ENCODE measurements at places on chromosomes 13 and 19. TPM values are rescaled to one million over a fixed set of nuclear protein-coding genes. Genes with fewer than 3 reads are reported as not detected.

DNA sequence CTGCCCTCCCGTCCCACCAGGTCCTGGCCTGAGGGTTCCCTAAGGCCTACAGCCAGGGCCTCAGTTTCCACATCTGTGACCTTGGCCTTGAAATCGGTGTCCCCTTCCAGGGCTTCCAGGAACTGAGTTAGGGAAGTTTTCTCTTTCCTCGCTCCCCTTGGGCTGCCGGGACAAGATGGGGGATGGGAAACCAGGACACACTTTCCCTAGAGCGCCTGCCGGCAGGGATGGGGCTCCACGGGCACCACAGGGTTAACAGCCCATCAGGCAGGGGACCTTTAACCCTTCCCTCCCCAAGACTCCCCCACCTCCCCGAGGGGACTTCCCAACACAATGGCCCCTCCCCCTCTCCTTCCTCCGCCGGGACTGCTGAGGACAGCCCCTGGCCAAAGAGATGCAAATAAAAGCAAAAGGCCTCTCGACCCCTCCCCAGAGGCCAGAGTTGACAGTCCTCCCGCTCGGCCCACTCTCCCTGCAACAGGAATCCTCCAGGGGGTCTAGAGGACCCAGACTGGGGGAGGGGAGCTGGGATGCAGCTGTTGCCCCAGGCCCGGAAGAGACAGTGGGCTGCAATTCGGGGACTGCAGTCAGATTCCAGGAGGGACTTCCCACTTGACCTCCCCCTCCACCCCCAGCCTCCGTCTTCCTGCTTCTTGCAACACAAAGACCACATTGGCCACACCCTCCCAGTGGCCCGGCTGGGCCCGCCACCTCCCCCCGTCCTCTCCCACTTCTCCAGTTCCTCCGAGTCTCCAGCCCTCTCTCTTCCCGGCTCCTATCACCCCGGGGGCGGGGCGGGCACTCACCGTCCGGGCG, 3.4 kb downstream of the BBC3 start:
- H3K4me1 ChIP-seq: peaks cover 18% of the 10 kb centered on the region
- H3K36me3 ChIP-seq: peaks cover 10% of the 10 kb centered on the region
- DNase-seq: peak; percentile 60
- H3K27me3 ChIP-seq: no peaks in the 10 kb centered on the region
- peak overlapping the region; percentile 80 for H3K4me3 ChIP-seq
- H3K27ac ChIP-seq: peak overlapping the region; percentile 84

GRCh38 chr19:573519-573825, 1.1 kb downstream of the BSG start:
- H3K36me3 ChIP-seq: peaks cover 7% of the 10 kb centered on the region
- DNase-seq: no peak
- H3K4me3 ChIP-seq: peak overlapping the region; percentile 86
- no peaks in the 10 kb centered on the region for H3K27me3 ChIP-seq
- H3K4me1 ChIP-seq: peaks cover 24% of the 10 kb centered on the region

DNA sequence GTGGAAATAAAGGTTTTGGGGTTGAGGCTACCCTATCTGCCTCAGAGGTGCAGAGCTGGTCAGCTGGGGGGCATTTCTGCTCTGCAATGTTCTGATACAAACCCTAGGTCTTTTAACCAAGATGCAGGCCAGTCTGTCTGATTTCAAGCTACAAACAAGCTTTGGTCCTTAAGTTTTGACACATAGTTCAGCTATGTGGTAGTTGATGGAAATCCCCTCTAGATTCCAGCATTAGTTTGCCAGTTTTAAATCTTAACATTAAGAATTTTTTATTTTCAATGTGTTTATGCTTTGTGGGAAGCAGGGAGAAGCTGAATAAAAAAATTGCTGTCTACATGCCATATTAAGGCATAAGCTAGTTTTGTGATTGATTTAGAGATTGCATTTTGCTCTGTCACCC, 225.7 kb downstream of the LMO7 start:
- H3K4me1 ChIP-seq: peaks cover 8% of the 10 kb centered on the region
- peaks cover 7% of the 10 kb centered on the region for H3K27me3 ChIP-seq
- H3K36me3 ChIP-seq: no peaks in the 10 kb centered on the region
- H3K27ac ChIP-seq: no peak overlapping the region
- no peak for DNase-seq
- H3K4me3 ChIP-seq: no peak overlapping the region

- H3K36me3 ChIP-seq: no peaks in the 10 kb centered on the region
- H3K27me3 ChIP-seq: peaks cover 23% of the 10 kb centered on the region
- H3K27ac ChIP-seq: no peak overlapping the region
- H3K4me1 ChIP-seq: peaks cover 17% of the 10 kb centered on the region
Observed at GRCh38 chr13:44303681-44304432, 69.8 kb upstream of the SERP2 start.

GRCh38 chr19:18344582-18344950, 4.2 kb downstream of the PGPEP1 start:
- DNase-seq: no peak
- no peak overlapping the region for H3K27ac ChIP-seq
- H3K27me3 ChIP-seq: no peaks in the 10 kb centered on the region
- no peak overlapping the region for H3K4me3 ChIP-seq
- peaks cover 5% of the 10 kb centered on the region for H3K4me1 ChIP-seq

- H3K36me3 ChIP-seq: no peaks in the 10 kb centered on the region
- peaks cover 14% of the 10 kb centered on the region for H3K27me3 ChIP-seq
- no peak for DNase-seq
- no peaks in the 10 kb centered on the region for H3K4me1 ChIP-seq
- H3K4me3 ChIP-seq: no peak overlapping the region
- no peak overlapping the region for H3K27ac ChIP-seq
Observed at GRCh38 chr13:75405976-75406703, 75.8 kb downstream of the TBC1D4 start.

DNA sequence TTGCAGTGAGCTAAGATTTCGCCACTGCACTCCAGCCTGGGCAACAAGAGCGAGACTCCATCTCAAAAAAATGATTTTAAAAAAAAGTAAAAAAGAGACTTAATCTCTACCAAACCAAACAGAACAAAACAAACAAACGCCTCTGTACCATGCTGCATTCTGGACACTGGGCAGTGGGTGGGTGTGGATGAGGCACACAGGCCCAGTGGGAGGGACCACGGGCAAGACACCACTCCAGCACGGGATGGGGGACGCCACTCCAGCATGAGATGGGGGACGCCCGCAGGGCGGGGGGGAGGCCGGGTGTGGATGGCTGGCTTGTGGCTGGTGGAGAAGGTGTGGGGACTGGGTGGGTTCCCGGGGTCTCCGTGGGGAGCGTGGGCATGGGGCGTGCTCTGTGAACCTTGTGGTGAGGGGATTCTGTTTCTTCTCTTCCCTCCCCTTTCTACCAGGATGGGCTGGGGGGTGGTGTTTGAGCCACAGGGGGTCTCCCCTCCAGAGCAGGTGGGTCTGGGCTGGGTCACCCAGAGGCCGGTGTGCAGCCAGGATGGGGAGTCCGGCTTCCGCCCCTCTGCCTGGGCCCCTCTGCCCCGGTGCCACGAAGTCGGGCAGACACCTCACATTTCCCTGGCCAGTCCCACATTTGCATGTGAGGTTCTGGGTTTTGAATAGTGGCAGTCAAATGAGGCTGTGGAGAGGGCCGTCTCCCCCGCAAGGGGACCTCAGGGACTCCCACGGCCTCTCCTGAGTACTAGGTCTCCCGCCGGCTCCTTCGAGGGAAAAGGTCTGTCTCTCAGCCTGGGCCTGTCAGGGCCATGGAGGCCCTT, 23.9 kb upstream of the MATK start:
- no peaks in the 10 kb centered on the region for H3K36me3 ChIP-seq
- H3K27me3 ChIP-seq: no peaks in the 10 kb centered on the region
- peaks cover 29% of the 10 kb centered on the region for H3K4me1 ChIP-seq
- H3K4me3 ChIP-seq: no peak overlapping the region
- DNase-seq: no peak

DNA sequence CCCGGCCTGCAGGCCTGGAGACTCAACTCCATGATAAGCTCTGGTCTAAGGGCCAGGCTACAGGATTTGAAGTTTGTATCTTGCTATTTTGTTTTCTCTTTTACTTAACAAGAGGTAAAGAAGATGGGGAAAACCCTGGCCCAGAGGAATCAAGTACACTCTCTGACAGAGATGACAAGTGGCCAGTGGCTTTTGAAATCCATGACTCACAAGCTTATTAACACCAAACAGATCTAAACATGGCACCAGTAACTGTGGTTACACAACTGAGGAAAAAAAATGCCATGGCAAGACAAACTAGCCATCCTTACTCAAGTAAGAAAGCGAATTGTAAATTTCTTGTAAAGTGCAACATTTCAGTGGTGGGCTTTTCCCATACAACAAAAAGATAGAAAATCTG, 72.6 kb upstream of the SERTM1 start:
- H3K4me3 ChIP-seq: no peak overlapping the region
- no peaks in the 10 kb centered on the region for H3K36me3 ChIP-seq
- no peaks in the 10 kb centered on the region for H3K27me3 ChIP-seq
- H3K27ac ChIP-seq: no peak overlapping the region
- H3K4me1 ChIP-seq: no peaks in the 10 kb centered on the region
- DNase-seq: no peak

DNA sequence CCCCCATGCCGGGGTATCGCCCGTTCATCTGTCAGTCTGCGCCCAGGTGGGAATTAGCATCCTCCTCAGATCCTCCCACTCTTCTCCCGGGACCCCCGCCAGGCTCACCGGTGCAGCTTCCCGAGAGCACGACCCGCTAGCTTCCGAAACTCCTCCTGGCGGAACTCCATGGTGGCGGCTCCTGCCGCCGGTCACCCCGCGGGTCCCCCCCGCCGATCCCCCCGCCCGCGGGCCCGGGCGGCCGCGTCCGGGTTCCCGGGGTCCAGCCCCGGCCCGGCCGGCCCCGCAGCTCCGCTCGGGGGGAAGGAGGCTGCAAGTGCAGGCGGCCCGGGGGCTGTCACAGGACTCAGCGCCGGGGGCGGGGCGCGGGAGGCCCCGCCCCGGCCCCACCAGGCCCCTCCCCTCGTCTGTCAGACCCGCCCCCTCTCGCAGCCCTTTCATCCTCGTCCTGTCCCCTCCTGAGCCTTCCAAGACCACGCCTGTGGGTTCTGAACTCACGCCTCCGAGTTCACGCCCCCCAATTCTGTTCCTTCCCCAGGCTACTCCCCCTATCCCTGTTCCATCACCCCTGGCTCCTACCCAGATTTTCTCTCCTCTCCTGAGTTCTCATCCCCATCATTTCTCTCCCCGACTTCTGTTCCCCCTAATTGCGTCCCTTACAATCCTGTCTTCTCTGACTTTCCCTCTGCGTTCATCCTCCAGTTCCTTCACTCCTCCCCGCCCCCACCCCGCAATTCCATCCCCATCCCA, at the start of gene SLC17A7:
Gene SLC17A7 (minus strand): TSS at position 318 of the 750 bp plus-strand sequence. CDS start 148 bp downstream, at position 170.
- H3K27ac ChIP-seq: no peak within 1 kb of the TSS
- no peak for DNase-seq
- H3K4me1 ChIP-seq: peaks cover 29% of the 10 kb centered on the region
- peak within 1 kb of the TSS; percentile 78 for H3K4me3 ChIP-seq
- H3K36me3 ChIP-seq: peaks cover 11% of the 10 kb centered on the region
- H3K27me3 ChIP-seq: peaks cover 58% of the 10 kb centered on the region

GRCh38 chr19:33203529-33203928, 9.4 kb downstream of the LRP3 start:
- DNase-seq: no peak
- no peaks in the 10 kb centered on the region for H3K36me3 ChIP-seq
- no peak overlapping the region for H3K27ac ChIP-seq
- no peaks in the 10 kb centered on the region for H3K4me1 ChIP-seq
- no peaks in the 10 kb centered on the region for H3K27me3 ChIP-seq

- no peak overlapping the region for H3K4me3 ChIP-seq
- peaks cover 27% of the 10 kb centered on the region for H3K4me1 ChIP-seq
- H3K27me3 ChIP-seq: no peaks in the 10 kb centered on the region
- no peak for DNase-seq
- H3K27ac ChIP-seq: no peak overlapping the region
Observed at GRCh38 chr13:98581971-98582702, 5.2 kb upstream of the STK24 start.

DNA sequence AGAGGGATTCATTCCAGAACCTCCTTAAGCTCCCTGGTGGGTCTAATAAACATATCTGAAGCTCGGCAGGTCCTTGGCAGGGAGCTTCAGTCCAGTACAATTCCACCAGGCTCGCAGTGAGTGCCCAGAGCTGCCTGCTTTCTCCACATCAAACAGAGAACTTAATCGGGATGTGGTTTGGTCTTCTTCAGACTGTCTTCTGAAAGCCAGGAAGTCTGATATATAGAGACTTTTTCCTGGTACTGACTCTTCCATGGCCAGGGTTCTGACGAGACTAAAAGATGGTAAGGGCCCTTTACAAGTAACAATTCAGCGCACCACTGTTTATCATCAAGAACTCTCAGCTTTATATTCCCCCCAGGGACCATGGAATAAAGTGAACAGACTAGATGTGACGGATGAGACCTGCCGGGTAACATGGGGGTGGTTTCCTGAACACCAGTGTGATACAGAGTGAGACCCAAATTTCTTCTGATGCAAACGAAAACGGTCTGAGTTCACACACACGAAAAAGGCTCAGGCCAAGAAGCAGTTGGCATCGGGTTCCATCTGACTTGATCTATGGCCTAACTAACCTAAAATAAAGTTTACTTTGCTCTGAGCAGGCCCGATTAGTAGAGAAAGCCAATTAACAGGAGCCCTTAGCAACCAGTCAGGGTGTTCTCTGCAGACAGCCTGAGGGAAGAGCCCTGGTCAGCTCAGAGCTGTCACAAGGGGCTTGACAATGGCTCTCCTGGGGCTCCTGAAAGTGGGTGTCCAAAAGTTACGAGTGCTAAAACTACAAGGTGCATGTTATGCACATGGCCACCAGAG, 29.0 kb downstream of the RANBP3 start:
- peak overlapping the region; percentile 85 for H3K27ac ChIP-seq
- H3K27me3 ChIP-seq: no peaks in the 10 kb centered on the region
- peaks cover 62% of the 10 kb centered on the region for H3K4me1 ChIP-seq
- no peak for DNase-seq
- H3K4me3 ChIP-seq: peak overlapping the region; percentile 40

DNA sequence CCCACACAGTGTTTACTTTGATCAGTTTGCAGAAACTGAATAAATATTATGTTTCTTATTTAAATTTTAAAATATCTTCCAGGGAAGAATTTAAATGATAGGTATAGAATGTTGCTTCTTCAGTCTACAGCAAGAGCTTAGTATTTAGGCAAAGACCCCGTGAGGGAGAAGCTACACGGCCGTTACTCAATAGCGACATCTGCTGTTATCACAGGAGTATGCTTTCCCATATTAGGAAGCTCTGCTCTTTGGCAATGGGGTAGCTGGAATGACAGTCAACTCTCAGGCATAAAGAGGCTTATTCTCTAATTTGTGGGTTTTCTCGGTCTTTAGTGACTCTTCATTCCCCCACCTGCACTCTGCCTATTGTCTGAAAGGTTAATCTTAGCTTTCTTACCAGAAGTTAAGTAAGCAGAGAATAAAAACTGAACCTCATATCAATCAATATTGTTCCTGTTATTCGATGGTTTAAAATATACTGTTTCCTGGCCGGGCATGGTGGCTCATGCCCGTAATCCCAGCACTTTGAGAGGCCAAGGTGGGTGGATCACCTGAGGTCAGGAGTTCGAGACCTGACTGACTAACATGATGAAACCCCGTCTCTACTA, 13.2 kb upstream of the LHFPL6 start:
- H3K4me3 ChIP-seq: no peak overlapping the region
- no peak for DNase-seq
- H3K4me1 ChIP-seq: no peaks in the 10 kb centered on the region
- H3K27me3 ChIP-seq: peaks cover 19% of the 10 kb centered on the region

Gene ADAMTSL5
- total RNA-seq: 4.9 TPM

Gene CRB3
- total RNA-seq: 0.46 TPM

Gene CDK8
- 18.3 TPM for total RNA-seq
